Motor neuron (in vitro differentiated cells): ENCODE measurements at places on chromosomes 2 and 18. TPM values are rescaled to one million over a fixed set of nuclear protein-coding genes. Genes with fewer than 3 reads are reported as not detected.

Gene SCN7A
- total RNA-seq = 0.92 and 1.2 TPM in 2 replicates

Gene UGT1A8
- total RNA-seq = not detected in 2 replicates

Gene VWA3B
- total RNA-seq = 0.27 and 0.36 TPM in 2 replicates

Gene HAAO
- total RNA-seq = 1.5 and 4.1 TPM in 2 replicates

Gene ABCB11
- 0.66 TPM in 1 of 2 replicates, not detected in the other for total RNA-seq

Gene TRIM43
- 0.41 TPM in 1 of 2 replicates, not detected in the other for total RNA-seq

Gene FBXO48
- 0.73 and 0.75 TPM in 2 replicates for total RNA-seq

Gene PDE1A
- total RNA-seq = 11.1 and 13.5 TPM in 2 replicates

Gene SCYGR7
- total RNA-seq = not detected in 2 replicates

Gene ARHGAP28
- 10.7 and 11.3 TPM in 2 replicates for total RNA-seq

Gene PAX3
- total RNA-seq = 0.27 and 0.67 TPM in 2 replicates

Gene PDE6D
- 36.0 and 39.1 TPM in 2 replicates for total RNA-seq

Gene G6PC2
- not detected in 2 replicates for total RNA-seq

Gene C2orf42
- 14.2 and 16.4 TPM in 2 replicates for total RNA-seq

Gene TRABD2A
- total RNA-seq = 0.76 and 7.1 TPM in 2 replicates

DNA sequence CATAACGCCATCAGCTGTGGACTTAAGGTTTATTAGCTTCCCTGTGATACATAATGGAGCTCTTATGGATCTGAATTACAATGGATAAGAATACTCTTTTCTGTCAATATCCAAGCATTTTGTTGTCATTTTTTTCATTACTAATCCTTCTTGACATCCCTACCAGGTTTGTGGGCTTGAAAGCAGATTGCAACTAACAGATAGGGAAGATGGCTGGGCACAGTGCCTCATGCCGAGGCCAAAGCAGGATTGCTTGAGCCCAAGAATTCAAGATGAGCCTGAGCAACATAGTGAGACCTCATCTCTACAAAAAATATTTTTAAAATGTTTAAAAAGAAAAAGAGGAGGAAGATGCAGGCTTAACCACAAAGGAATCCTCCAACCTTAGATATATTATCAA, 42.4 kb downstream of the ASXL2 start:
- no peak for ATAC-seq

GRCh38 chr2:9346885-9347284, 76.4 kb downstream of the ITGB1BP1 start:
- no peak for ATAC-seq

GRCh38 chr18:12686100-12686499, 16.4 kb downstream of the CEP76 start:
- ATAC-seq = peak; percentile 50

GRCh38 chr2:164605295-164605694, 16.0 kb downstream of the GRB14 start:
- ATAC-seq = no peak

GRCh38 chr2:160252900-160253299, 52.8 kb upstream of the ITGB6 start:
- no peak for ATAC-seq

- no peak for ATAC-seq
These were observed 90.4 kb upstream of the UNC80 start for GRCh38 chr2:209681201-209681735.

DNA sequence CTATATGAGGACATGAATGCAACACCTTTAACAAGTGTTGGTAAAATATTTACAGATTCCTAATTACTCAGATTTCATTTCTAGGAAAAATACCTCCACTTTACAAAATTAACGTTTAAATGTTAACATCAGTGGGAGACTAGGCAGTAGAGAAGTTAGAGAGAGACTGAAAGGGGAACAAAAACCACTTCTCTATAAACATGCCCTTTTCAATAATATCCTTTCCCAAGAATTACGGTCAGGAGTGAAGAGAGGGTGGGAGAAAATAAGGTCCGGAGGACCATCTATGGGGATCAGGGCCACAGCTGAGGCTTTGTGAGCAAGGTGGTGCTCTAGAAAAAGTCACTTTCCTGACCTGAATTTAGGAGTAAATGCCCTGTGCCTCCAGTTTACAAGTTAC, 65.3 kb upstream of the WIPF1 start:
- ATAC-seq = no peak

- no peak for ATAC-seq
These were observed 9.6 kb downstream of the CYRIA start for GRCh38 chr2:16655905-16656642.

- no peak for ATAC-seq
These were observed 481 bp downstream of the TMEM177 start for GRCh38 chr2:119679526-119679837.

- no peak for ATAC-seq
These were observed 626.7 kb downstream of the LRRTM4 start for GRCh38 chr2:76895469-76895868.

DNA sequence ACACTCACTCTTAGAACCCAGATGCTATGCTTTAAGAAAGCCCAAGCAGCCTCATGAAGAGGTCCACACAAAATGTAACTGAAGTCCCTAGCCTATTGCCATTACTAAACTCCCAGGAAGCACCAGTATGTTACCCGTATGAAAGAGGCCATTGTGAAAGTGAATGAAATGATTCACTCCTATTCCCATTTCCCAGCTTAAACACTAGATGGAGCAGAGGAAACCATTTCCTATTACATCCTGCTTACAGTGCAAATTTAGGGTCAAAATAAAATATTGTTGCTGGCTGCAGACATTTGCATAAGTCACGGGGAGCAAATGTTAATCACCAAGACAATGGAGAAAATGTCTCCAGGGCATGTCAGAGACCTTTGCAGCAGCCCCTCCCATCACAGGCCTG, 989.7 kb upstream of the CRIM1 start:
- no peak for ATAC-seq

- no peak for ATAC-seq
These were observed 193.8 kb upstream of the MMADHC start for GRCh38 chr2:149781263-149781808.

- no peak for ATAC-seq
These were observed 36.6 kb upstream of the VIT start for GRCh38 chr2:36659872-36660312.

- ATAC-seq = no peak
These were observed 76.1 kb upstream of the NOSTRIN start for GRCh38 chr2:168726375-168726774.

DNA sequence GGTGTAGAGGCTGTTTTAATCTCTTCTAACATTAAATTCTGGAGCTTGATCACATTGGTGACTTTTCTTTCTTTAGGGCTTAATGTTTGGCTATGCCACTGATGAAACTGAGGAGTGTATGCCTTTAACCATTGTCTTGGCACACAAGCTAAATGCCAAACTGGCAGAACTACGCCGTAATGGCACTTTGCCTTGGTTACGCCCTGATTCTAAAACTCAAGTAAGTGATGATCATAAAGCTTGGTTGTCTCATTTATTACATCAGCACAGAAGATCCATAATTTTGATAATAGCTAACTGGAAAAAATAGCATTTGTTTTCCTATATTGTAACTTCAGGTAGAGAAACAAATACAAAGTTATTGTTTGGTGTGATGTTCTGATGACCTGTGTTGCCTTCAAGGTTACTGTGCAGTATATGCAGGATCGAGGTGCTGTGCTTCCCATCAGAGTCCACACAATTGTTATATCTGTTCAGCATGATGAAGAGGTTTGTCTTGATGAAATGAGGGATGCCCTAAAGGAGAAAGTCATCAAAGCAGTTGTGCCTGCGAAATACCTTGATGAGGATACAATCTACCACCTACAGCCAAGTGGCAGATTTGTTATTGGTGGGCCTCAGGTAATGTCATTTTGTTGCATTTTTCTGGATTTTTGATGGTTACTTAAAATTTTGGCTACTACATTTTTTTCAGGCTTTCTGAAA, 2.9 kb downstream of the MAT2A start:
- no peak for ATAC-seq

DNA sequence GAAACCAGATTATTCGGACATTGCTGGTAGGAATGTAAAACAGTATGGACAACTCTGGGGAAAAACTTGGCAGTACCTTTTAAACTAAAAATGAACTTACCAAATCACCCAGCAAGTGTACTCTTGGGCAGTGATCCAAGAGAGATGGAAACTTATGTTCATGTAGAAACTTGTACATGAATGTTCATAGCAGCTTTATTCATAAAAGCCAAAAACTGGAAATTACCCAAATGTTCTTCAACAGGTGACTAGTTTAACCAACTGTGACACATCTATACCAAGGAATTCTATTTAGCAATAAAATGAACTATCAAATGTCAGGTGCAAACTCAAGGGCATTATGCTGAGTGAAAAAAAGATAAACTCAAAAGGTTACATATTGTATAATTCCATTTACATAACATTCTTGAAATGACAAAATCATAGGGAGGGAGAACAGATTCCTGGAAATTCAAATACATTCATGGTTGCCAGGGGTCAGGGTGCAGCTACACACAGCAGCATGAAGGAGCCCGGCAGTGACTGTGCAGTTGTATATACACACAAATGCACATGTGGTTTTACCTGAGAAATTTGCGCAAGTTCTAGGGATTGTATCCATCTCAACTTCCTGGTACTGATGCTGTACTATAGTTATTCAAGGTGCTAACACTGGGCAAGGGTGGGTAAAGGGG, 3.5 kb upstream of the RNU4ATAC start:
- ATAC-seq = no peak

- peak; percentile 95 for ATAC-seq
These were observed 21.4 kb upstream of the CNOT11 start for GRCh38 chr2:101231240-101231639.

DNA sequence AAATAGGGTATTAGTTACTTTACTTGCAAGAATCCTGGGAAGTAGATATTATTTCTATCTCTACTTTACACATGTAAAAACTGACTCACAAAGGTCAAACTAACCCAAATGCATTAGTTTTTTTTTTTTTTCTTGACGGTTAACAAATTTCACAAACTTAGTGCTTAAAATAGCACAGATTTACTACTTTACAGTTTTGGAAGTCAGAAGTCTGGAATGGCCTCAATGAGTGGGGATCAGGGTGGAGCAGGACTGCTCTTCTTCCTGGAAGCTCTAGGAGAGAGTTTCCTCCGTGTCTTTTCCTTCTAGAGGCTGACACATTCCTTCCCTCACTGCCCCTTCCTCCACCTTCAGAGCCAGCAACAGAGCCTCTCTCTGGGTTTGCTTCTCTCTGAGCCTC, 117.2 kb downstream of the COL6A3 start:
- ATAC-seq = no peak

DNA sequence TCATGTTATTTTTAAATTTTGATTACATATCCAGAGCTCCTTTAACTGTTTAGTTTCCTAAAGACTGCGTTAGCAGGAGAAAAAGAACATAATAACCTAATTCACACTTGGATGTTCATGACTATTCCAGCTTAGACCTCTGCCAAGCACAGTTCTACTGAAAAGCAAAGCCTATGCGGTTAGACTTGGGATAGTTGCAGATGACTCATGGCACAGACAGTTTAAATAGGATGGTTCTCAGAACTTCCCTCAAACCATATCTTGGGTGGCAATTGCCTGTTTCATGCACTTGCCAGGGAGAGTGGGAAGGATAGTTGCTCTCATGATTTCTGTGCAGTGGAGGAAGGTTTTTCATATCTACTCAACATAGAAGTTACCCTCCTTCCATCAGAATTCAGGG, 149.7 kb upstream of the KLHL29 start:
- ATAC-seq = no peak

DNA sequence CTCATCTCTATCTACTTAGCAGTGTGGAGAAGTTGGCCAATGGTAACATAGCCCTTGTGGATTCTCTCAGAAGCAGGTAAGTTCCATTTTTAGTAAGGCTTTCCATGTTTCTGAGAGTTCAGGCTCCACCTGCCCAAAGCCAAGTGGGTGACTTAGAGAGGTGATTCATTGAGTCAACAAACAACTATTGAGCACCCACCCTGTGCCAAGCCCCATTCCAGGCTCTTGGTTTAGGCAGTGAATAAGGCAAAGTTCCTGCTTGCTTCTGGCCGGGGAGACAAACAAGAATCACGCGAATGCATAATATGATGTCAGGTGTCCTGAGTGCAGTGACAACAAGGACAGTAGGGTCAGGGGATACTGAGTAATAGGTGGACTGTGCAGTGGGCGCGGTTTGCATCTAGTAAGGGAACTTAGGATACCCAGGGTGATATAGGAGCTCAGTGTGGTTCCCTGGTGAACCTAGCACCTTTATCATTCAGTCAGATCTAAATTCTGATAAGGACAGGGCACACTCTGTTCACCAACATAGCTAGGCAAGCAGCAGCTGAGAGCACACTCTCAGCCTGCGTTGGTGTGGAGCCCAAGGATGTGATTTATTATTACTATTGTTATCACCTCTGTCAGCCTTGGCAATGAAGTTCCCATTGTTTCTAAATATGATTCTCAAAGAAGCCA, 31.7 kb upstream of the KCTD1 start:
- ATAC-seq = no peak

GRCh38 chr2:42401773-42402172, 40.8 kb upstream of the COX7A2L start:
- ATAC-seq = no peak

- no peak for ATAC-seq
These were observed 1120.8 kb upstream of the TMEFF2 start for GRCh38 chr2:193315428-193316091.

DNA sequence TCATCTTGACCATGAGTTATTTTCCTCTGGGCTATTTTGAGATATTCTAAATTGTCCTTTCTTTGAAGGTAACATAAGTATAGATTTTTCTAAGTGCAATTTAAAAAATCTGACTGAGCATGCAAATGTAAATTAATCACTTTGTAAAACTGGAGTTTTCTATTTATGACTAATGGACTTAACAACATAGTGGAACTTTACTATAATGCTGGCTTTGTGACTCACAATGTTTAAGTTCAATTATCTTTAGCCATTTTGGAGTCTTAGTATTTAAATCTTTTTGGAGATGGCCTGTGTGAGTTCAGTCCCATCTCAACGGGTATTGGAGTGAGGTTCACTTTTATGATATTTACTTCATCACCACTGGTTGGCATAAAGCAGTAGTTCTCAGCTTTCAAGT, 35.2 kb upstream of the NOSTRIN start:
- no peak for ATAC-seq

GRCh38 chr2:74501335-74502071, 2.1 kb upstream of the LBX2 start:
- ATAC-seq = no peak

DNA sequence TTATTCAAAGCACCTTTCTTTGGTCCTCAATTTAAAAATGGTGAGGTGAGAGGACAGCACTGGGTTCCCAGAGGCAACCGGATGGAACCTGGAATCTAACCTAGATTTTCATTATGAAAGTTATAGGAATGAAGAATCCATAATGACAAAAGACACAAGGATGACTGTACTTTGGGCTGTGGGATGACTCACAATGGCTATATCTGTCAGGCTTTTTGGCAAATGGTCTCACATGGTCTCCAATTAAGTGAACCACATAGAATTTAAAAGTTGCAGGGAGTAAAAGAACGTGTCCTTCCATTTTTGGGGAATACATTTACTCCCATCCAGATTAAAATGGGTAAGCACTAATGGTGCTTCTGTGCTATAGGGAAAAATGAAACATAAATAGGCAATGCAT, 31.8 kb upstream of the LYPD1 start:
- ATAC-seq = no peak

GRCh38 chr2:39581866-39582265, 83.9 kb upstream of the TMEM178A start:
- no peak for ATAC-seq

- ATAC-seq = no peak
These were observed 43.9 kb downstream of the ACVR2A start for GRCh38 chr2:147888680-147889079.

- no peak for ATAC-seq
These were observed 154.8 kb upstream of the FHL2 start for GRCh38 chr2:105553538-105554196.

GRCh38 chr2:100052650-100053049, 89.7 kb downstream of the AFF3 start:
- ATAC-seq = no peak

GRCh38 chr2:60925994-60926740, 44.8 kb downstream of the REL start:
- ATAC-seq = no peak

- no peak for ATAC-seq
These were observed 33.7 kb upstream of the MCM6 start for GRCh38 chr2:135909976-135910375.
